Stimulated activated CD4-positive, alpha-beta T cell treated with anti-CD3 and anti-CD28 coated beads, Interleukin-15, amount 100 ng/mL, for 24 hours (primary cell): ENCODE measurements at places on chromosomes 7 and 10.

GRCh38 chr10:74307061-74307651 is 156.1 kb downstream of the ADK start:
- no peak for DNase-seq

GRCh38 chr7:43198599-43199090 is 86.2 kb downstream of the HECW1 start:
- no peak for DNase-seq

DNA sequence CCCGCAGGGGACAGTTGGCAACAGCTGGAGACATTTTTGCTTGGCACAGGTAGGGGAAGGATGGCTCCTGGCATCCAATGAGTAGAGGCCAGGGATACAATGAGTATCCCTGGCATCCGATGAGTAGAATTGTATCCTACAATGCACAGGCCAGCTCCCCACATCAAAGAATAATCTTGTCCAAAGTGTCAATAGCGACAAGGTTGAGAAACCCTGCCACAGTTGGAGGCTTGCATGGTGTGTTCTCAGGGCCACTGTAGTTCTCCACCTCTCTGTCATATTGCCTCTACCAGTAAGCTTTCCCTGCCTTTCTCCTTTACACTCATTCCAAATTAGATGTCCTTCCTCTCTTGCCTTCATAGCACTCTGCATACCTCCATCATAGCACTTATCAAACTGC is 60.7 kb downstream of the ZNF92 start:
- DNase-seq, result no peak

GRCh38 chr7:105355701-105356100 is 33.0 kb downstream of the SRPK2 start:
- no peak for DNase-seq

GRCh38 chr10:102710609-102711008 is 3.6 kb downstream of the ARL3 start:
- DNase-seq, result no peak

DNA sequence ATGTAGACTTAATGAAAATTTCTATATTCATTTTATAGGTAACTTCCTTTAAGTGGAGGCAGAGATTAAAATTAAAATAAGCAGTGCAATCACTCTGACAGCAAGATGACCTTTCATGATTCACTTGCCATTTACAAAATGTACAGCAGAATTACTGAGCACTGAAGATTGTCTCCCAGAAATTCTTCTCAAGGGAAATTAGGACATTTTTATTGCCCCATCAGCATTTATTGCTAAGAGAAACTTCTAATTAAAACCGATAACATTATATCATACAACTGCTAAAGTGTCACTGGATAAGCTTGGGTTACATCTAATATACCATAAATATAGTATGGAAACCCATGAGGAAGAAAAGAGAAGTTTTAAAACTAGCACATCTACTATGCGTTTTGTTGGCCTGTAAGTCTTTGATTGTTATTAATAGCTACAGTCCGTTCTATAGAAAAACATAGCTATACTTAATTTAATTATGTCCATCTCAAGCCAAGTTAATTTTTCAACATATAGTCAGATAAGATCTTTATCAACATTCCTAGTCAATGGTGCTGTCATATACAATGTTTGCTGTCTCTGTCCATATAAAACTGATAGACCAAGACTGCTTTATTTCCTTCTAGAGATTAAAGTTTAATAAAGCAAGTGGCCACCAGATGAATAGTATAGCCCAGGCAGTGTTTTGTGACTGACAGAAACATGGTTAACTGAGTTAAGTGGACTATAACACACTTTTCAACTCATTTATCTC is 217.1 kb upstream of the HGF start:
- DNase-seq, result no peak

DNA sequence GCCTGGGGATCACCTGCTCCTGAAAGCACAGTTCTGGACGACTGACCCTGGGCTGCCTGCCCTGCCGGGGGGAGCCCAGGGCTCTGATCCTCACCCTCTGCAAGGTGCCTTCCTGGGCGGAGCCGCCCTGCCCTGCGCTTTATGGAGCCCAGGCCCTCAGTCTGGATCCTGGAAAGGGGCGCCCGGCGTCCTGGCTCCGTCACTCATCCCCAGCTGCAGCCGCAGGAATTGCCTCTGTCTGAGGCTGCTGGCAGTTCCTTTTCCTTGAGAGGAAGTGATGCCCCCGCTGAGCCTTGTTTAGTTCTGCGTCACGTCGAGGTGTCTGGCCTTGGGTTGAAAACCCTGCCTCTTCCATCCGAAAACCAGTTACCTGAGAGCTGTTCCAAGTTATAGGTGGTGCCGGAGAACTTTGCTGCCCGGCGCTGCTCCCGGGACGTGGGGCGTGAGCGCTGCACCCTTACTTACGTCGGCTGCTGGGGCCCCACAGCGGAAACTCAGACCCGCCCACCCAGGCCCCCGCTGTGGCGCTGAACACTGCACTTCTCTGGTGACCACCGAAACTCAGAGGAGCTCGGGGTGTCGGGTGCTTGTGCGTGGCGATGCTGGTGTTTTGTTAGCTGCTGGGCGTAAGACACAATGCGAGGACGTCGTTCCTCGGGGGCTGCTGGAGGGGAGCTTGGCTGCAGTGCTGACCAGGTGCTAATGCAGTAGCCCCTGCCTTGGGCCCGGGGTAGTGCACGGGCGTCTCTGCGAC is 5.4 kb downstream of the MAFK start:
- DNase-seq, result no peak

DNA sequence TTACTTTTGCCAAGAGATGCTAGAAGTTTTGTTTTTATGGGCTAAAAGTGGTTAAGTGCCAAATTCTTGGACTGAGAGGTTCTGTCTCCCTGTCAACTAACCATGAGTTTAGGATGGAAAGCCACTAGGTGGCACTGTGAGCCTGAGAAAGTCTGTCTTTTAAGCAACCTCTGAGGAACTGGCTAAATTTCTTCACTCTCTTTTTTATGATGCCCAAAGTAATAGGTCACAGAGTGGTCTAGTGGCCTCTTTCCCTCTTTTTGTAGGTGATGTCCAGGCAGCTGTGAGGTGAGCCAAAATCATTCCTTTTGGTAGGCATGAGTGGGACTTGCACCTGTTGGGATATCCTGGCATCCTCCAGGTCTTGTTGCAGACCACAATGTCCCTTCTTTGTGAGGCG is 56.8 kb downstream of the SND1 start:
- peak; percentile 77 for DNase-seq

GRCh38 chr7:117323851-117324711 is 1.2 kb upstream of the WNT2 start:
- DNase-seq, result no peak

DNA sequence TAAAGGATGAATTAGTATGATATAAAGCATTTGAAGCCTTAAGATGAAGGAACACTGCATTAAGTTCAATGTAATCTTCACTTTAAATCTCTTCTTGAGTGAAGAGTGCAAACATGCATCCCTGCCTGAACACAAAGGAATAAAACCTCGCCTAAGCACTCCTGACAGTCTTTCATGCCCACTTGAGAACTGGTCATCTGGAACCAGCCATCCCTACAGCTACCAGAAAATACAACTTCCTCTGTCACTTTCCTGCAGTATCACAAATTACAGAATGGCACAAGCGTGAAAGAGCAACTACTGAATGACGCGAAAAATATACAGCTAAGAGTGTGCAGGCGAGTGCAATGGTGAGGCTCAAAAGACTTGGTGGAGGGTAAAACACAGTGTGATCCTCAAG is 1079.9 kb downstream of the CNTNAP2 start:
- no peak for DNase-seq

GRCh38 chr10:119368991-119369869 is 161.9 kb downstream of the GRK5 start:
- DNase-seq, result no peak

DNA sequence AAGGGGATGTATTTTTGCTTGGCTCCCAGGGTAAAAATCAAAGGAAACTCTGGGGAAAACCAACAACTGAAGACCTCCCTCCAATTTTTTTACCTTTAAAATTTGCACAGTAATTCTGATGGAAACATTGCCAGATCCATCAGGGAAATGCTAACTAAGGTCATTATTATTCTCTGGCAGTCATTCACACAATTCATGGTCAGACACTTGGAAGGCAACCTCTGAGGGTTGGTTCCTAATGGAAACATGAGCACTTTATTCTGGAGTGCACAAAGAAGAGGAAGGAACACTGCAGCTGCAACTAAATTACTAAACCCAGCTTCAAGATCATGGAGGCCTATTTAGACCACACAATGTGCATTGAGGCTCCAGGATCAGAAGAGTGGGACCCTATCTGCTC is 34.2 kb downstream of the SRI start:
- no peak for DNase-seq

DNA sequence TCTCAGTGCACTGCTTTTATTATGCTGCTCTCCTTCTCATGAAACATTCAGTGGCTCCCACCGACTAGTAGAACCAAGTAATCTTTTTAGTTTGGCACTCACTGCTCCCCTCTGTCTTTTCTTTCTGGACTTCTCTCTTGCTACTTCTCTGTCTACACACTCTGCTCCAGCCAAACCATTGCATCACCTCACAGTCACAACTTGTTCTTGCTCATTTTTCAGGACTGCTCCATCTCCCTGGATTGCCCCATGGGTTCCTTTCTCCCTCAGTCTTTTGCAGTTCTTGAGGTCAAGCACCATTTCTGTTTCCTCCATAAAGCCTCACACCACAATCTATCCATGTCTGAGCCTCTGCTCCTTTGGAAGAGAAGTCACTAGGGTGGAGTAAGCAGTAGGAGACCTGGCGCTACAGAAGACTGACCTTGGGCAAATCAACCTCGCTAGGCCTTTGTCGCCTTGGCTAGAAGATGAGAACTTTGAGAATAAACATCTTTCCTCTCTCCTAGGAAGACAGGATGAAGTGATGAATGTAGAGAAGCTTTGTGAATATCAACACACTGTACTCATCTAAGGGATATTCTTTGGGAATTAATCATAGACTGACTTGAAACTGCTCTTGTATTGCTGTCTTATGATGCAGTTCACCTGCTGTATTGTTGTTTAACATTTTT is 186.2 kb downstream of the LRMDA start:
- no peak for DNase-seq

DNA sequence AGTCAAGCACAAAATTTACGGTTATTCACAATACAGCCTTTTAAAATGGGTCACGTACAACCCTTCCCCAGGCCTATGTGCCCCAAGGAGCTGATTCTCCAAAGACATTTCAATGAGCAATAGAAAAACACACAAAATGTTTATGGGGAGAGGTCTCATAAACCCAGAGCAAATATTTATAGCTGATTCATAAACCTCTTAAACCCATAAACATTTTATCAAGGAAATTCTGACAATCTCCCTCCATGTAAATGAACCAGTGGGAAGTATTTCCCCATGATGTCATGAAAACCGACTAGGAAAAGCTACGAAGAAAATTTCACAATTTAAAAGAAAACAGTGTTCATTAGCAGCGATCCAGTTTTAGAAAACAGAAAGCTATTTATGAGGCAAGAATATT is 36.0 kb downstream of the SFMBT2 start:
- no peak for DNase-seq

GRCh38 chr7:98674881-98675280 is 57.8 kb downstream of the NPTX2 start:
- DNase-seq, result no peak

- DNase-seq, result no peak
Measured at GRCh38 chr10:104336821-104337467, 1.3 kb downstream of the ITPRIP start.

DNA sequence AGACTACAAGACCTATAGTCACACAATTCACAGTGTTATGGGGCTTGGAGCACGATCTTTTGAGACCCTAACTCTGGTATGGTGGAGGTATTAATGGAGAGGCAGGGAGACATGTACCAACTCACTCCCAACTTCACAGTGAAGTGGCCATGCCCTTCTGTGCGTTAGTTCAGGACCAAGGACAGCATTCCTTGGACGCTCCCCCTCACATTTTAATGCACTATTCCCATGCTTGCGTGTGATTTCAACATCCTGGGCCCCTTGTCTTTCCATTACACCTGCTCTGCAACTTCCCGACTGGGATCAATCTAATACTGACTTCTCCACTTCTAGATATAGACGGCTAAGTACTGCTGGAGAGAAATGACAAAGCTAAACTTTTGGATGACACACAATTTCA is 72.7 kb downstream of the PLCE1 start:
- DNase-seq, result no peak

DNA sequence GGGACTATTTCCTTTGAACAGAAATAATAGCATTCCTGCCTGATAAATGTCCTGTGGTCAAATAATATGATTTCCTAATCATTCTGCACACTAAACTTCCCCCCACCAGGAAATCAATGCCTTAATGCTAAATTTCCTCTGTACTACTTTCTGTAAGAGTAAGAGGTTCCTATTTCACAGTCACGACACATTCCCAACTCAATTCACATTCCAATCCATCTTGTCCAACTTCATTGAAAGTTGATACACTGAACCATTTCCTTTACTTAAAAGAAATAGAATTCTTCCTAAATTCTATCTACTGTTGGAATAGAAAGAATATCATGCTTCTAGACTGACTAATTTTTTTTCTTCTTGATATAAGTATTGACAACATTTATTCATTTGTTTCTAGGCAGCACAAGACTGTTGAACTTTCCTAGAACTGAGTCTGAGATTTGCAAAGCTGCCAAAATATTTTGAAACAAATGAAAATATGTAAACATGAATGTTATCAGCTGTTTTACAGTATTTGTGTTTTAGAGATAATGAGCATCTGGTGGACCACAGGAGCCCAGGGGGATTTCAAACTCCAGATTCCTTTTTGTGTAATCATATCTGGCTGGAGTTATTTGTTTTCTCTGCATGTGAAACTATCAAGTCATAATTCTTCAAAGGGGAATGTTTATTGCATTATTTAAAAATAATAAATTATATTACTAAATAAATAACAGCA is 121.5 kb downstream of the TPST1 start:
- no peak for DNase-seq
